ENCODE measurements at places on chromosomes 1 and 21.
A peak's percentile ranks its signal among the peaks of the same experiment; 100 is the strongest.

DNA sequence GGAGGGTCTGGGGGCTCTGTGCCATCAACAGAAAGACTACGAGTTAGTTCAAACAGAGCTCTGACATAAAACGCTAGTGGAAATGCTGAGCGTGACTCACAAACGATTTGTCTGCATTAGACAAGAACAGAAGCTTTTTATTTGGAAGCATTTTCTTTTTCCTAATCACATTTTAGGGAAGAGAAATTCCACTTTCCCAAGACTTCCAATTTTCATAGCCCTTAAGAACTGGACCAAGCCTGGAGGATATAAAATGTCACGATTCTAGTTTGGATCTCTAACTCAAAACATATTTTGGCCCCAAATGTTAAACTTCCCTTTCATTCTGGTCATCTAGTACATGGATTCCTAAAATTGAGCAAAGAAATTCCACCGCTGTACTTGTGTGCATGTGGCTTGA is 320.0 kb downstream of the PCP4 start:
- no peak for DNase-seq

- DNase-seq: peak; percentile 48
Measured at GRCh38 chr21:42974832-42975820, 764 bp downstream of the PKNOX1 start.

- no peak for DNase-seq
Measured at GRCh38 chr1:248782416-248783141, 27.0 kb upstream of the LYPD8 start.

GRCh38 chr1:66532798-66533783 is 862 bp upstream of the SGIP1 start:
- peak; percentile 39 for DNase-seq

DNA sequence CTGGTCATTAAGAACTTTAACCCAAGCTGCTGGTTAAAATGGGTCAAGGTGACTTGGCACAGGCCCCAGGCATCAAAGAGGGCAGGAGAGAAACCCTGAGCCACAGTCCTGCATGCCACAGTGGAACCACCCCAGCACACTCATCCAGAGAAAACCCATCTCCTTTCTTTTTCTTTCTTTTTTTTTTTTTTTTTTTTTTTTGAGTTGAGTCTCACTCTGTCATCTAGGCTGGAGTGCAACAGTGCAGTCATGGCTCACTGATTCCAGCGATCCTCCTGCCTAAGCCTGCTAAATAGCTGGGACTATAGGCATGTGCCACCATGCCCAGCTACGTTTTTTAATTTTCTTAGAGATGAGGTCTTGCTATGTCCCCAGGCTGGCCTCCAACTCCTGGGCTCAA is 109.2 kb upstream of the RAB4A start:
- no peak for DNase-seq

DNA sequence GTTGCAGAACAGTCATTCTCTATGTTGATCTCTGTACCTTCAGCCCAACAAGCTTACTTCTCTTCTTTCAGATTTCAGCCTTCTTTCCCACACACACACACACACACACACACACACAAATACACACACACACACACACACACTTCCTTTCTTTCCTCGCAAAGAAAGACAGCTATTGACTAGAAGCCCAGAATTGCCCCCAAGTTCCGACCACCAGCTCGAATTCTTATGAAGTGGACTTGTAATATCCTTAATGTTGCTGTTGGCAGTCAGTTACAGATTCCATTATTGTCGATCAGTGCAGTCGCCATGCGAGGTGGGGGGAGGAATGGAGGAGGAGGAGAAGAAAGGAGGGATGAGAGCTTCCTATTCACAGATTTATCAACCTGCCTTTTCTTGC is 125.5 kb downstream of the CLEC20A start:
- DNase-seq: peak; percentile 36

DNA sequence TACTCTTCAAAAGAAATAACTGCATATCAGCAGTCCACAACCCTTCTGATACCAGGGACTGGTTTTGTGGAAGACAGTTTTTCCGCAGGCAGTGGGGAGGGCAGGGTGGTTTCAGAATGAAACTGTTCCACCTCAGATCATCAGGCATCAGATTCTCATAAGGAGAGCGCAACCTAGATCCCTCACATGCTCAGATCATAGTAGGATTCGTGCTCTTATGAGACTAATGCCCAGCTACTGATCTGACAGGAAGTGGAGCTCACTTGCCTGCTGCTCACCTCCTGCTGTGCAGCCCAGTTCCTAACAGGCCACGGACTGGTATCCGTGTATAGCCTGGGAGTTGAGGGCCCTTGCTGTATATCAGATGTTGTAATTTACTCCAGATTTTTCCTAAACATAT is 11.5 kb downstream of the RO60 start:
- peak; percentile 36 for DNase-seq

- peak; percentile 61 for DNase-seq
Measured at GRCh38 chr1:162690672-162691434, 58.6 kb downstream of the DDR2 start.

GRCh38 chr1:26771643-26772321 is 16.0 kb upstream of the PIGV start:
- no peak for DNase-seq

GRCh38 chr1:15748264-15748663 is 6.0 kb downstream of the TMEM82 start:
- DNase-seq: no peak

GRCh38 chr1:147717706-147718097 is 42.7 kb downstream of the GJA5 start:
- no peak for DNase-seq

DNA sequence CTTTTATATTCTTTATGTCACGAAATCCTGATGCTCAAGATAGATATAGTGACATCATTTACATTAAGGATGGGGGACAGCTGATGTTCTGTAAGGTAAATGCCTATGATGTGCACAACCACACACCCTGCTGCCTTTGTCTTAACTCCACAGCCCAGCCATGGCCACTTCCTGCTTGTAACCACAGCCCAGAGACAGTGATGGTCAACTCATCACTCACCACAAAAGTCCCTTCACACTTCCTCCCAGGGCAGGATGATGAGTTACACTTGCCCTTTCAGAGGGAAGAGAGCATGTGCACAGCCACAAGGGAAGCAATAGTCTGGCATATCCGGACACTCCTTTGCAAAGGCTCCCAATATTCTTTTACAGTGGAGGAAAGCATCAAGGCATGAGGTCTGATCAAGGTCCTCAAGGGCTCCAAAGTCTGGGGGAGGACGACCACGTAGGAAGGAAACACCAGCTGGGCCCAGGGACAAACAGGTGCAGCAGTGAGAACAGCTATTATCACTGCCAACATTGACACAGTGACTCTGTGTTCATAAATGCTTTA is 53.8 kb downstream of the PLPP3 start:
- no peak for DNase-seq

Data from H9 (cell line).